ENCODE measurements at places on chromosomes 11 and 22.

DNA sequence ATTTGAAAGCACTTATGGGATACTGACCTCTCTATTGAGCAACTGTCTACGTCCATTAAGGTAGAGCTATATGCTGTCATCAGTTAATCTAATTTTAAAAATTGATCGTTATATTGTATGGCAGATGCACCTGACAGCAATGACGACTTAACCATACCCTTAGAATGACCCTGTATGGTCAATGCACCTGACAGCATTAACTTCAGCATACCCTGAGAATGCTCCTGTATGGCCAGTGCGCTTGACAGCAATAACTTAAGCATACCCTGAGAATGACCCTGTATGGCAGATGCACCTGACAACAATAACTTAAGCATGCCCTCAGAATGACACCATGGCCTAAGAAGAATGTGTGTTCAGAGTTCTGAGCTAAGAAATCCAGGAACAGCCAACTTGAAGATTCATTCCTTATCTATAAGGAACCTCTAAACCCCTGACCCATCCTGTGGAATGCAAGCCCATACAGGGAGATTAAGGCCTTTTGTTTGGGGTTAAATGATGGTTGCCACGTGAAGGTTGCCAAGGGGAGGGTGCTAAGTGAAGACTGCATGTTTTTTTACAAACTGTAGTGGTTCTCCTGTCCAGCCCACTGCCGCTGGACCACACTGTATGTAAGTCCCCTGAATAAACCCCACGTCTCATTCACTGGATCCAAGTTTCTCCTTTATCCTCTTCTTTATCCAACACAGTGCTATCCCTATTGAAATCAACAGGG, 138.3 kb downstream of the GUCY1A2 start:
- no peak for DNase-seq

DNA sequence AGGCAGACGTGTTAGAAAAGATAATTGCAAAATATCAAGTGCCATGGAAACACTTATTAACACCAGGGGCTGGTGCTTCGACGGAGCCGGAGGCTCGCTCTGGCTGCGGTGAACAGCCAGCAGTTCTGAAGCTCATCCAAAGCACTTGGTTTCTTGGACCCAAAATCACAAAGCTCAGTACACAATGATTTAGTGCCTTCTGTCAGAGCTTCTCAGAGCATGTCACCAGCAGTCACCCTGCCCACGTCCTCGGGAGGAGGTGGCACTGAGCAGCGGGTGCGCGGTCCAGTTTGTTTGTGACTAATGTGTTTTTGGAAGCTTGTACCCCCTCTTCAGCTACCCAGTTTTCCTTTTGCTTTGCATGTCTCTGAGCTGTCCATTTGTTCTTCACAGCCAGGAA, 58.7 kb upstream of the KIRREL3 start:
- no peak for DNase-seq

DNA sequence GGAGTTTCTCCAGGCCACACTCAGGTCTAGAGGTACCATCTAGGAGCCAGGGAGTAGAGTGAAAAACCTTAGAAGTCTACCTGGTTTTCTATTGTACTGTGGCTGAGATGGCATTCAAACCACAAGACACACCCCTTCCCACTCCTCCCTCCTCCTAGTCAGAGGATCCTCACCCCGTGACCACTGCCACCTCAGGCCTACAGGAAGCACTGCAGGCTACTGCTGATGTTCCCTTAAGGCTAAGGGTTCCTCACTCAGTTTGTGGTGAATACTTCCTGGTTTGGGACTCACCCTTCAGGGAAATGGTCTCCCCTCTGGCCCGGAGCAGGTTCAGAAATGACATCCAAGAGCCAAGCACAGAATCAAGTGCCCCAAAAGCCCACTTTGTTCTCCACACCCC, 1293.9 kb downstream of the JRKL start:
- DNase-seq: no peak

- DNase-seq: no peak
Observed at GRCh38 chr11:65861165-65861505, 902 bp downstream of the MUS81 start.

GRCh38 chr22:45731041-45731797, 59.6 kb downstream of the ATXN10 start:
- DNase-seq: no peak

DNA sequence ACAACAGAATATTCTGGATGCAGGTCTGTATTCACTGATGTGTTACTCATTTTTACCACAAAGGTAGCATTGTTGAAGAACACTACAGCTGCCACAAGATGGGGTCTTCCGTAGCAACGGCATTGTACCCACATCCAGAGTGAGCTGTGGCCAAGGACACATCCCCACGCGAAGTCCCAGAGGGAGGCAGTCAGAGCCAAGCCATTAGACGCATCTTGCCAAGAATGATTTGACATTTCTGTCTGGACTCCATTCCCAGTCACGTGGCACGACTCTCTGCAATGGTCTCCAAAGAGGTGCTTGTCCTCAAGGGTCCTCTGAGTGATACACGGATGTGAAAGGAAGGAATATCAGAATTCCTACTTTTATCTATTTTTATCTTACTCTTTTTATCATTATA, 15.5 kb downstream of the OPCML start:
- DNase-seq: no peak

DNA sequence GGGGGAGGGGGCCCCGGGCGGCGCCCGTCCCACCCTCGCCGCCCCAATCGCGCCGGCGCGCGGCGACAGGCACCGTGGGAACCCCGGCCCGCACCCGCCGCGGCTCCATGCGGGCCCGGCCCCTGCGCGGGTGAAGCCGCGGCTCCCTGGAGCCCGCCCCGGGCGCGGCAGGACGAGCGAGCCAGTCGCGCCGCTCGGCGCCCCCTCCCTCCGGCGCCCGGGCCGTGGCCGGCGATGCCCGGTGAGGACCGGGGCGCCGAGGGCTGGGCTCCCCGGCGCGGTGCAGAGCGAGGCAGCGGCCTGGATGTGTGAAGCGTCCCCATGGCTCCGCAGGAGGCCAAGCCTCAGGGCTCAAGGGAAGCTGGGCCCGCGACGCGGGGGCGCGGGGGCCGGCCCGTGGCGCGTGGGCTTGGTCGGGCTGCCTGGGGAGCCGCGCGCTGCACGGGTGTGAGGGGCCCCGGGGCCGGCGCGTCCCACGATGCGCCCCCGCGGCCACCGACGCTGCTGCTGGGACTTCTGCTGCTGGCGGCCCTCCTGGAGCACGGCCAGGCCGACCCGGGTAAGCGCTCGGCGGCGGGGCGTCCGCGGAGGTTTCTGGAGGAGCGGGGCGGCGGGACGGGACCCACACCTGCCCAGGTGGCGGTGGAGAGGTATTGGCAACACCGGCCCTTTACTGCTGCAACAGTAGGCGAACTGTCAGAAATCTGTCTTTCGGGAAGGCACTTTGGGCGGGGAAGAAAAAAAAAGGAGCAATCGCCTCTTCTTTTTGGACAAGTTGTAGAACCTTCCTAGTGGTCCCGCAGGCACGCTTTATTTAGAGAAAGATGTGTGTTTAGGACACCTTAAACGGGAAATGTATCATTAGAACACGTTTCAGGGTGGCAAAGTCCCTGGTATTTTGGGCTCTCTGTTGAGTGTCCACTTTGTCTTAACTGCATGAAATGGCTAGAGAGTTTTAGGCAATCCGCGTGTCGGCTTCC, 119.4 kb downstream of the HIPK3 start:
- no peak for DNase-seq

DNA sequence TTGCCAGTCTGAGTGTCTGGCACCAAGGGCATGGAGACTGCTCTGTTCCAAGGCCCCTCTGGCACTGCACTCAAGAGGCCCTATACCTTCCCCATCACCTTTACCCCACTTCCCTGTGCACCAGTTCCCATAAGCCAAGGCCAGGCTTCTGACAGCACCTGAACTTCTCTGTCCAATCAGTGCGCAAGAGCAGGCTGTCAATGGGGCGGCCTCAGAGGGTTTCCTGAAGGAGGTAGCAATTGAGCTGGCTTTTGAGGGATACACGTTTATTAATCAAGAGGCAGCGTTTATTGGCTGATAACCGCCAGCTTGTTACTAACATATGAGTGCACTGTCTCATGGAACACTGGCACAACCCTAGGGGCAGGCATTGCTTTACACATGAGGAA, 2.1 kb downstream of the SH3BP1 start:
- DNase-seq: no peak

DNA sequence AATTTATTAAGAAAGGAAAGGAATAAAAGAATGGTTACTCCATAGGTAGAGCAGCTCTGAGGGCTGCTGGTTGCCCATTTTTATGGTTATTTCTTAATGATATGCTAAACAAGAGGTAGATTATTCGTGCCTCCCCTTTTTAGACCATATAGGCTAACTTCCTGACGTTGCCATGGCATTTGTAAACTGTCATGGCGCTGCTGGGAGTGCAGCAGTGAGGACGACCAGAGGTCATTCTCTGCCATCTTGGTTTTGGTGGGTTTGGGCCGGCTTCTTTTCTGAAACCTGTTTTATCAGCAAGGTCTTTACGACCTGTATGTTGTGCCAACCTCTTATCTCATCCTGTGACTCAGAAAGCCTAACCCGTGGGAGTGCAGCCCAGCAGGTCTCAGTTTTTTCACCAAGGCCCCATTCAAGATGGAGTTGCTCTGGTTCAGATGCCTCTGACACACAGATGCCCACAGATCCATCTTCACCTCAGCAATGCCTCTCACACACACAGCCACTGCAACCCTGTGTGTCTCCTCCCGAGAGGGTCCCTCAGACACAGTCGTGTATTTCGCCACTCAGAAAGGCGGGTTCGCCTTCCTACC, 16.4 kb upstream of the JAM3 start:
- DNase-seq: no peak

- no peak for DNase-seq
Observed at GRCh38 chr11:126927623-126928022, 72.9 kb downstream of the KIRREL3 start.

DNA sequence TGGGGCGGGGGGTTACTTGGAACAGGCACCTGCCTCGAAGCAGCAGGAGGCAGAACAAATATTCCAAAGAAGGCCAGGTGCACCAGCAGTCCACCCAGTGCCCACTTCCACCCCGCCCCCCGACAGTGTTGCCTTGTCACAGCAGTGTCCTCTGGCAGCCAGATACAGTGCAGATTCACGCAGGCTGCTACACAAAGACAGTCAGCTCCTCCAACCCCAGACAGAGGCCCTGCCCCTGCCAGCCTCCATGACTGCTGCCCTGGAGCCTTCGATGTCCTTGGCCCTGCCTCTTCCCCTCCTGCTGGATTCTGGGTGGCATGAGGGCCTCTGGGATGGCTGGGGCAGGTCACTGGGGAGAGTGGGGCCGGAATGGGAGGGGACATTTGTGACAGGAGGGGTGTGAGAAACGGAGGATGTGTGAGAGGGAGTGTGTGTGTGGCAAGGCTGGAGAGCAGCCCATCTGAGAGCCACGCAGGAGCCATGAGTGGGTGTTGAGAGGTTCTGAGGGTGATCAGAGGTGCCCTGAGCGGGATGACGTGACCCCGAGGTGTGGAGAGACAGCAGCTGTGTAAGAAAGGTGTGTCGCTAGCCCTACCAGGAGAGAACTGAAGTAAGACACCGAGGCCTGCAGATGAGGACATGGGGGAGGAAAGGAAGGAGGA, 173.7 kb downstream of the CEP164 start:
- DNase-seq: no peak

- no peak for DNase-seq
Observed at GRCh38 chr11:73622926-73623593, 23.3 kb upstream of the PLEKHB1 start.

DNA sequence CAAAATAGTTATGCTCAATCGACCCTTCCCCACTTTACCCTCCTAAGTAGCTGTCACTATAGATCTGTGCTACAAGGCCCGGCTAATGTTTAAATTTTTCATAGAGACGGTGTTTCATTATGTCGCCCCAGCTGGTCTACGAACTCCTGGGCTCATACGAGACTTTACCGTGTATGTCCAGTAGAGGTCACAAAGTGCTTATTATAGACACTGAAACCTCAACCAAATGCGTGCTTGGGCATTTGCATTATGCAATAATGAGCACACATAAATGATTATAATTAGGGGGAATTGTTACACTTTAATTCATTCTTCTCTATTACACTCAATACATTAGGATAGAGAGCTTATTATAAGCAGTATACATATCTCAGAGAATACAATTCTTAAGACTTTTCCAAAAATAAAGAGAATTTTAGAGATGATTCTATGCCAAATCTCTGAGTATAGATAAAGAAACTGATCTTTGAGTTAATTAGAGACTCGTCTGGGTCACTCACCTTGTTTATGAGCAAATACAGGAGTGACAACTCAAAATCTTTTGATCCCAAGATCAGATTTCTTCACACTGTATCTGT, 12.5 kb upstream of the MRPL16 start:
- no peak for DNase-seq

DNA sequence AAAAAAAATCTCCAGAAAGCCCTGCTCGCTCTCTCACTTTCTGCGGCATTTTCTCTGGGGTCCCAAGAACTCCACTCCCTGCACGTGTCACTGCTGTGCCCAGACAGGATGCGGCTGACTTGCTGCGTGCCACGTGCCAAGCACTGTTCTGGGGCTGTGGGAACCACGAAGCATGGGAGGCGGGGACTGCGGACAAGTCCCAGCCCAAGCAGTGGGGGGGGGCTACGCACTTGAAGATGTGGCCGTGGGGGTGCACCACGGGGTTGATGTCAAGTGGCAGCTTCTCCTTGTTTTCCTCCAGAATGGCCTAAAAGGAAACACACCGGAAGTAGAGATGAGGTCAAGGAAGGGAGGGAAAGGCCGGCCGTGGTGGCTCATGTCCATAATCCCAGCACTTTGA, 10.8 kb downstream of the TTLL12 start:
- DNase-seq: no peak

DNA sequence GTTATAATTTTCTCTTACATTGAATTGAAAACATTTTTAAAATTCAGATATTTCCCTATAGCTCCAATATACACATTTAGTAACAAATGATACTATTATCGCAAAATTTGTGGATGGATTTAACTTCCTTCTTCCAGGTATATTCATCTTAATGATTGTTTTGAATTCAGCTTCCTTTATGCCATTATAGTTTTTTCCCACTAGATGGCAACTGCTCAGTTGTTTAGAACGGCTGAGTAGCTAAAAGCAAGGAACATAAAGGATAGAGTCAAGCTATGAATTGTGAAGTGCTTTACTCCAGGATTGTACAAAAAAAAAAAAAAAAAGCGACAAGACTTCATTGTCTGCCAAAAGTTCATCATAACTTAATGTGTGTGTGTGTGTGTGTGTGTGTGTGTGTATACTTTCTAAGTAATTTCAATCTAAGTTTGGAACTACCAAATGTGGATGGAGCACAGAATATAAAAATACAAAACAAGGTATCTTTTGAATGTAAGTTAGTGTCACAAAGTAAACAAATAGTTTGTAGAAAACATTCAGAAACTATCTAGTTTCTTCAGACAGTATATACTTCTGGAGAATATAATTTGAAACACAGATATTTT, 846.4 kb downstream of the DLG2 start:
- no peak for DNase-seq

DNA sequence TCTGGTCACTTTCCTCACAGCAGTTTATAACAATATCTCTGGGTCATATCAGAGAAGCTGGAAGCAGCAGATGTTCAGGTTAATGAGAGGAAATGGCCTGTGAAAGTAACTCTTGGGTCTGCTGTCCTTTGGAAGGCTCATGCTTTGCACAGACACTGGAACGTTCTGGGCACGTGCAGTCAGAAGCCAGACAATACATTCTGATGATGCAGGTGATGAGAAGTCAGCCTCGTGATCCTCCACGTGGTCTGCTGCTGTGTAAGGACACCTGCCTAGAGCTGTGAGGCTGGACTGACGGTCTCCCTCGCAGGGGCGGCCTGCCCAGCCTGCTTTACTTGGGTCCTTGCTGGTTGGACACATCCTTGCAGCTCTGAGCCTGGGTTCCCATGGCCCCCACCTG, 18.8 kb upstream of the ADORA2A start:
- no peak for DNase-seq
